ENCODE measurements at places on chromosomes 6 and 20.

- peak; percentile 58 for DNase-seq
Measured at GRCh38 chr6:18997375-18997826, 610.3 kb downstream of the RNF144B start.

DNA sequence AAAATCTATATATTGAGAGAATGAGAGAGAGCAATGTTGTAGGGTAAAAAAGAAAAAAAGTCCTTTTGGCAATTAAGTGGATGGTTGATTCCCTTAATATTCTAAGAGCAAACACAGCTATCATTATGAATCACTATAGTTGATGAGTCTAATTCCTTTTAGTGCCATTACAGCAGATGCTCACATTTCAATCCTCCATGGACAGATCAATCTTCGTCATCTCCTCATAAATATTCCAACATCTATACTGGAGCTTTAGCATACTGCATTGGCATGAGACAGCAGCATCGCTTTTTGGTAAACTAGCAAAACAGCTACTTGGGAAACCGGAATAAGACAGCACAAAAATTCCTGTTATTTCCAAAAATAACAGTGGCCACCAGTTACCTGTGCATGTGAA is 796.7 kb downstream of the QKI start:
- DNase-seq, result no peak

DNA sequence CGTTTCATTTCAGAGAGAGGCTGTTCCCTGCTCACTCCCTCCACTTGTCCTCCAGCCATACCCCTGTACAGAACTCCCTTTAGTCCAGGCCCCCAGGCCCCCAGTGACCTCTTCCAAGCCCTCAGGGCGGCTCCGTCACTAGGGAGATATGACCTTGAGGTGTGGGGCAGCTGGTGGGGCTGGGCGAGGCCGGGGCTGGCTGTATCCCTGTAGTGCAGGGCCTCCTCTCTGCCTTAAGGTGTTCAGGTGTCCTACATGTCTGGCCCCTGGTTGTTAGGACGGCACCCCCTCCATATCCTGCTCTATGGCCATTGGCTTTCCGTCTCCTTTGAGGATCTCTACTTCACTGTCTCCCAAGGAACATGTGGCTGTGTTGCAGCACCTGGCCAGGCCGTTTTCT is 17.4 kb upstream of the SYNDIG1 start:
- no peak for DNase-seq

DNA sequence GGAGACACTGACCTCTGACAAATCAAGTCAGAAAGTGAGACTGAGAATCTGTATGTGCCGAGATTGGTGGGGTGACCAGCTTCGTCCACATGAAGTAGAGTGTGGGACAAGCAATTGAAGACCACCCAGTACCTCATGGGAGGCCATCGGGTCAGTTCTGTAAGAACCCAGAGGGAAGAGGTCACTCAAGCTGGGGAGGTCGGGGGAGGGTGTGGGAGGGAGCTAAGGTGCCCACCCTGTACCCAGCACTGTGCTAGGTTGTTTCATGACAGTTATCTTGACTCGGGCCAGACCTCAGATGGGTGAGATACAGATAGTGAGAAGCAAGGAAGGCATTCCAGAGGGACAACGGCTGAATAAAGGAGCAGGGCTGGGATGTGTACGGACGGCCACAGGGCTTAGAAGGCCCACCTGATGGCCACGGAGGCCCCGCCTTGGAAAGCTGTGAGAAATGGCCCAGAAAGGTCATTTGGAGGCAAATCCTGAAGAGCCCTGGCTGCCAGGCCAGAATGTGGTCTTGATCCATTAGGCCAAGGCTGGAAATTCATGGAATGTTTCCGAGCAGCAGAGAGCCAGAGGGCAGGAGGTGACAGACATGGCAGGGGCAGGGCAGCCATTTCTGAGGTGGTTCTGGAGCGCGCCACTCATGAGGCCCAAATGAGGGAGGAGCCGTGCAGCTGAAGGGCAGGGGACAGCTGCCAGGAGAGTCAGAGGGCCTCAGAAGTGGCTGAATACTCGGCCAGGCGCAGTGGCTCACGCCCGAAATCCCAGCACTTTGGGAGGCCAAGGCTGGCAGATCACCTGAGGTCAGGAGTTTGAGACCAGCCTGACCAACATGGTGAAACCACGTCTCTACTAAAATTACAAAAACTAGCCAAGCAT is 7.7 kb downstream of the MMP24OS start:
- DNase-seq, result no peak

DNA sequence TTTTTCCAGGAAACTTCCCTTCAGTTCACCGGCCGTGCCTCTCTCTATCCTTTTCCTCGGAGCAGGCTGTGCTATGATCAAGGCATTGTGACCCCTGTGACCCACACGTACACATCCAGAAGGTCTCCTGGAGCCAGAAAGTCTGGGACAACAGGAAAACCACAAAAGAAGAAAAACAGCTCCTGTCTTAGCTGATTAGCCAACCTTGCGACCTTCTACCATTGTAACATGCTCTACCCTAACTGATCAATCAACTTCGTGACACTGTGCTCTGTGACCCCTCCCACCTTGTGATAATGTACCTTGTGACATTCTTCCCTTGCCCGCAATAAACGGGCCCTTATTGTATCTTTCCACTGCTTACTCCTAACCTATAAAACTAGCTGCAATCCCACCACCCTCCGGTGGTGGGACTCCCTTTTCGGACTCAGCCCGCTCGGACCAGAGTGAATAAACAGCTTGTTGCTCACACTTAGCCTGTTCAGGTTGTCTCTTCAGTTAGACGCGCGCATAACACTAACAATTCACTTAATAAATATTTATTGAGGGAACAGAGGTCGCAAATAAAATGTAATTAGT is 24.2 kb downstream of the ZNF311 start:
- DNase-seq, result peak; percentile 100

- DNase-seq, result no peak
Measured at GRCh38 chr6:66429210-66429609, 722.2 kb upstream of the EYS start.

DNA sequence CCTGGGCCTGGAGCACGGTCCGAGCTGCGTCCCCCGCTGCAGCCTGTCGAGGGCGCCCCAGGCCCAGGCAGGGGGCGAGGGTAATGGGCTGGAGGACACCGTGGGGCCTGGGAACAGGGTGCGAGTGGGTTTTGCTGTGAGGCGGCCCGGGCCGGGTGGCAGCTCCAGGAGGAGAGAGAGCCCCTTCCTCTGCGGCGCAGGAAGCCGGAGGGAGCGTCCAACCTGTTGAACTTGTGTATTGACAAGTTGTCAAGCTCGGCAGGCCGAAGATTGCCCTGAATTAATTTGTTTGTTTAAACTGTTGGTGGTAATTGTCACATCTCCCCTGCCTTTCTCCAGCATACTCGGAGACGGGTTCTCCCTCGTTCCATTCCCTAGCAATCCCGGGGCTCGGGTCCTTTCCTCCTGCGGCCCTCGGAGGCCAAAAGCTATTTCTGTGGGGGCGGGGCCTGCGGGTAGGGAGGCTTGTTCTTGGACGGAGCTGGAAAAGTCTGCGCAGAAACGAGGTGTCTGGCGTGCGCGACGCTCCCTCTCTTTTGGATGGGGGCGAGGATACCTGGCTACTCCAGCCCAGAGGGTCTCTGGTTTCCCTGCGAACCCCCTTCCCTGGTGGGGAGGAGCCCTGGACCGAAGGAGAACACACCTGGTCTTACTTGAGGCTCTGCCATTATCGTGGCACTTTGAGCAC is 9.9 kb downstream of the NR2E1 start:
- no peak for DNase-seq

- peak; percentile 59 for DNase-seq
Measured at GRCh38 chr6:75855052-75855451, 106.0 kb downstream of the MYO6 start.

DNA sequence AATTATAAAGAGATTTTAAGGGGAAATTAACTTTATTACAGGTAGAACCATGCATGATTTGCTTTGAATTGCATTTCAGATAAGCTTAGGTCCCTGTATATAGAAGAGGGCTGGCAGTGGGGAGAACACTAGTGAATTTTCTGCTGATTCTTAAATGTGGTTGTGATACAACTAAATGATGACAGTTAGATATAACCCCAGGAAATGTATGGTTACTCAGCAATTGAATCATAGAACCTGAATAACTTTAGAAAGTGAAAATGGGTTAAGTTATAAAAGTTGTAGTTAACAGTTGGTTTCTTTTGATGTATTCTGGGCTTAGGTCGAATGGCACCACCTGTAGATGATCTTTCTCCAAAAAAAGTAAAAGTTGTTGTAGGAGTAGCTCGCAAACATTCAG is 70.1 kb downstream of the PHF3 start:
- no peak for DNase-seq

DNA sequence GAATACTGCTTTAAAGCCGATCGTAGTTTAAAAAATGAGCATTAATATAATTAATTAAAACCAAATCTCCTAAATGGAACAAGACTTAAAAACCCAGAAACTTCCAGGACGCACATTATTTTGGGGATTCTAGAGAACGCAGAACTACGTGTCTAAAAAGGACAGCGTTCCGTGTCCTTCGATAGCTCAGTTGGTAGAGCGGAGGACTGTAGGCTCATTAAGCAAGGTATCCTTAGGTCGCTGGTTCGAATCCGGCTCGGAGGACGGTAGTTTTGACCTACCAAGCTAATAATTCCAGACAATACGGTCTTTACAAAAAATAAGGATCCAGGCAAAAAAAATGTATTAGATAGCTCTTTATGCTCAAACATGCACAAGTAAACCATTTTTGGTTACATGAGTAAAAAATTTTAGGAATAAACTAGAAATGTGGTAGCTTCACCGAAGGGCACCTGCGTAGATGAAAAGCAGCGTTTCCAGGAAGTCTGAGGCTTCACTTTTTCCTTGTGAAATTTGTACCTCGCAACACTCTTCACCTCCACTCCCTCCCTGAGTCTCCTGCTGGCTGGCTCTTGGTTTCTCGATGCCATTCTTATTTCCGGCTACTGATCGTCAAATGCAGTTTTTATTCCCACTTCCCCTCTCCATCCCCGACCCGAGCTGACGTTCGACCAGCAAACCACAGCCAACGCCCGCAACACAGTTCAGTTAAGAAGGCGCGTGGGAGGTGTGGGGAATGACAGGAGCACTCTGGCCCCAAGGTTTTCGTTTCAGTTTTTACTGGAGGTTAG is 19.6 kb upstream of the ABT1 start:
- DNase-seq, result peak; percentile 75

DNA sequence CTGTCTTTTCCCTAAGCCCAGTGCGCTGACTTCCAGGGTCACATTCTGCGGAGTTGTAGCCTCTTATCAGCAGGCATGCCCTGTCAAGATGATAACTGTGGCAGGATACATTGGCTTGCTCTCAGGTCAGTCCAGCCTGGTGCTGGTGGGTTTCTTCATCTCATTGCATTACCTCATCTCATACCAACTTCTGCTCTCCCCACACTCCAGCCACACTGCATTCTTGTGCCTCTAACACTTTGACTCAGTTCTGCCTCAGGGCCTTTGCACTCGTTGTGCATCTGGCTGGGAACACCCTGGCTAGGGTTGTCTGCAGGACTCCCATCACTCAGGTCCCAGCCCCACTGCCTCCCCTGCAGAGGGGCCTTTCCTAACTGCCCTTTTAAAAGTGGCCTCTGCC is 110.3 kb upstream of the BACH2 start:
- DNase-seq, result no peak

- peak; percentile 29 for DNase-seq
Measured at GRCh38 chr6:83514866-83515466, 2.6 kb downstream of the PRSS35 start.

DNA sequence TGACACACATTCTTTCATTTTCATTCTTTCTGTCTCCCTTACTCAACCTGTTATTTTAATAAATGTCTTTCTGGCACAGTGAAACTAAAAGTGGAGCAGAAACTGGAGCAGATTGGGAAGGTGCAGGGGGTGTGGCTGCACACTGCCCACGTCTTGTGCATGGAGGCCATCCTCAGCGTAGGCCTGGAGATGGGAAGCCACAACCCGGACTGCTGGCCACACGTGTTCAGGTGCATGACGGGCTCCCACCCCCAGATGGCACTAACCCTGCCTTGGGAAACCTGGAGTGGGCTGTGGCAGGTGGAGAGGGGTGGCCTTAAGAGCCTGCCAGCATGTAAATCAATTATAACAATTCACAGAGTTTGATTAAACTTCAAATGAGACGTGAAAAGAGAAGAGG is 71.4 kb upstream of the PBOV1 start:
- peak; percentile 47 for DNase-seq

DNA sequence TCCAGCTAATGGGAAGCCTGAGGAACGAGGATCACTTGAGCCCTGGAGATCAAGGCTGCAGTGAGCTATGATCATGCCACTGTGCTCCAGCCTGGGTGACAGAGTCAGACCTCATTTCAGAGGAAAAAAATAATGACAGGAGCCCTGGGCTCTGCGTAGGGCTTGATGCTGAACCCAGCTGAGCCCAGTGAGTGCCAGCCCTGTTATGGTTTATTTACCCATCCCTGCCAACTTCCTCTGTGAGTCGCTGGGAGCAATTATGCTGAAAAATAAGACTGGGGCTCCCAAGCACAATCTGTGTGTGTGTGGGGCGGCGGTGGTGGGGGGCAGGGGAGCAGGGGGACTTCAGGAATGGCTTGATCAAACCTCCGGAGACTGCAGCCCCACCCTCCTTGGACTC is 75.9 kb upstream of the PMEPA1 start:
- DNase-seq, result no peak

DNA sequence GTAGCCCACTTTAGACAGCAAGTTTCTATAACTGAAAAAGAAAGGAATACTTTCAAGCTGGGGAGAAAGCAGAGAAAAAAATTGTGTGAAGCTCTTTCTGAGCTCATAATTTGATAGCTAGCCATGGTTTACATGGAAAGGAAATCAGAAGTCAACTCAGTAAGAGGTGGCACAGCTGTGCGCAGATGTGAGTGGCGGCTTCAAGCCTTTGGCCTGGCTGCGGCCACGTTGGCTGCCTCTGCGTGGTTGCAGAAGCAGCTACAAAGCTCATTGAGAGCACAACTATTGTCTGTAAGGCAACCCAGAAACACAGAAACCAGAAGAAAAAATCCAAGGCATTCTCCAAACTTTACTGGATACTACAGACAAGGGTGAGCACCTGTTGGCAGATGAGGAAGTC is 136.9 kb downstream of the SASH1 start:
- no peak for DNase-seq

GRCh38 chr20:59670786-59671492 is 66.6 kb downstream of the PHACTR3 start:
- no peak for DNase-seq

DNA sequence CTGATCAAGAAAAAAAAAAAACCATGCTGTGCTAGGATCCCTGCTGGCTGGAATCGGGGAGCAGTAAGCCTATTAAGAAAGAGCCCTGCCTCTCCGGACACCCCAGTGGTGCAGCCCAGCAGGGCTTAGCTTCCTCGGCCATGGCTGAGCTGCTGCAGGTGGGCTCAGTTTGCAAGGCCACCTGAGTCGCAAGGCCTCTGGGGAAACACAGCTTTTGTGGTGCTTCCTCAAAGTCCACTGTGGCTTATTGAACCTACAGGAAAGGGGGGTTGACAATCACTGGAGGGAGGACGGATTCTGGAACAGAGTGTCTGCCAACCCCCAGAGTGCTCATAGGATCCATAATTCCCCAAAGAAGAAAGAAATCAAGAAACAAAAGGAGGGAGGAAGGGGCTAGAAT is 240.8 kb downstream of the SMOC2 start:
- no peak for DNase-seq
